Right renal cortex interstitium (tissue), 3 donors: ENCODE measurements at places on chromosomes 1 and 21.

GRCh38 chr1:190376044-190376443 is 101.6 kb downstream of the BRINP3 start:
- no peak for DNase-seq

DNA sequence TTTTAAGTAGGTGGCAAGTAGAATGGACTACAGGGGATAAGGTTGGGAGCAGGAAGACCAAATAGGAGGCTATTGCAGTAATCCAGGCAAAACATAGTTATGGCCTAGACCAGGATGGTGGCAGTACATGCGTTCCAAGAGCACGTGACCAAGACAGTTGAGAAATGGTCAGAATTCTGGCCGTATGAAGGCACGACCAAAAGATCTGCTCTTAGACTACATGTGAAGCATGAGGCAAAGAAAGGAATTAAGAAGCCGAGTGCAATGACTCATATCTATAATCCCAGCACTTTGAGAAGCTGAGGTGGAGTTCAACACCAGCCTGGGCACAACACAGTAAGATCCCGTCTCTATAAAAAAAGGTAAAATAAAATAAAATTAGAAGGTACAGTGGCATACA is 71.3 kb downstream of the LUZP1 start:
- no peak for DNase-seq

GRCh38 chr21:38243732-38244406 is 12.9 kb upstream of the KCNJ15 start:
- DNase-seq: no peak

DNA sequence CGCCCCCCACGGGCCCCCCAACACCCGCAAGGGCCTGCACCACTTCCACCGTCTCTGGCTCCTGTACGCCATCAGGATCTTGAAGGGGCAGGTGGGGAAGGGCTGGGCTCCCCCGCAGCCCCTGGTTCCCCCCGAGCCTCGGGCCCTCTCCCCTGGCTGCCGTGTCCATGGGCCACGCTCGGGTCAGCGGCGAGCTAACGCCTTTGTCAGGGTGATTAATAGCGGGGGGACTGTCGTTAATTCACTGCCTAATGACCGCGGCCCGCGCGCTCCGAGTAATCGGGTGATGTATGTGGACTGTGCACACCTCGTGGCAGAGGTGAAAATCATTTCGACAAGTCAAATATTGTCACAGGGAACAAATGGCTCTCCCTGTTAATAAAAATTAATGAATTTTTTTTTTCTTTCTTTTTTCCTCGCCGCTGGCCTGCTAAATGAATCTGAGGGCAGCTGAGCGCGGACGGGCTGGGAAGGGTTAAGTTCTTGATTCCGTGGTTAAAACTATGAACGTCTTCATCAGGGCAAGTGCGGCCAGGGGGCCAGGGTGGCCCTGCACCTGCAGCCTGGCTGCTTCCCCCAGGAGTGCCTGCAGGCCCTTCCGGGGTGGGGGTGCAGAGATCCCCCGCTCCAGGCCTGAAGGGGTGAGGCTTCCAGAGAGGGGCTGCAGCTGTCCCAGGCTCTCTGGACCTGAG is 100.8 kb downstream of the PRDM16 start:
- no peak for DNase-seq

DNA sequence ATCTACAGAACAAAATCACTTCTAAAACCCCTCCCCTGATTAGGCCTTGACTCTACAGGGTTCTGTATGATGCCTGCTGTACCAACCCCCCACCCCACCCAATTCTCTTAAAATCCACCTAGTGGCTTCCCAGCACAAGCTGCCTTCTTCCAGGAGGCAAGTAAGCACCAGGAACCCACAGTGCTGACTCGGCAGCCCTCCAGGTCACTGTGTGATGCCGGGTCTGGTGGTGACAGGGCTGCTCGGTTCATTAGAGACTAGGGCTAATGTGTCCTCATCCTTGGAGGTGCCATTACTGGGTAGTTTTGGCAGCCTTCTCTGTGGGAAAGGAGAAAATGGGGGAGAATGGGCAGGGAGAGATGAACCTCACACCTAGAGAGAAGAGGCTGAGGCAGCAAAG is 363.5 kb downstream of the PTPRU start:
- no peak for DNase-seq

DNA sequence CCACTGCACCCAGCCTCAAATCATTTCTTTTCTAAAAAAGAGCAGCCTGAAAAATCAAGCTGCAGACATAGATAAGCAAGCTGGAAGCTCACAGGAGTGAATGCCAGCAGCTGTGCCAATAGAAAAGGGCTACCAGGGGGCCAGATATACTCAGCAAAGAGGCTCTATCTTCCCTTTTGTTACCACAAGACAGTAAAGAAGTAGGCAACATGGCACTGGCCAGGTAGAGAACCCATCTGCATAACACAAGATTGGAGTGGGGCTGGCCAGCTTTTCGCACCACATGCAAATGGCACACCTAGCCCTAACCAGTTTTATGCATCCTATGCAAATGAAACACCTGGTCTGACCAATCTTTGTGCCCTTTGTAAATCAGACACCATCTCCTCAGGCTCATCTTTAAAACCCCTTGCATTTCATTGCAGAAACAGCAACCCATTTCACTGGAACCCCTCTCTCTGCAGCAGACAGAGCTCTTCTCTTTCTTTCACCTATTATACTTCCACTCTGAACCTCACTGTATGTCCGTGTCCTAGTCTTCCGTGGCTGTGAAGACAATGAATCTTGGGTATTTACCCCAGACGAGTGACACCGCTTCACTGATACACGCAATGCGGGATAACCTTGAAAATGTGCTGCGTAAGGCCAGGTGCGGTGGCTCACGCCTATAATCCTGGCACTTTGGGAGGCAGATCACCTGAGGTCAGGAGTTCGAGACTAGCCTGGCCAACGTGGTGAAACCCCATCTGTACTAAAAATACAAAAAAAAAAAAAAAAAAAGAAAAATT is 15.1 kb downstream of the CASP9 start:
- DNase-seq: no peak

GRCh38 chr1:110223581-110223980 is 13.5 kb downstream of the KCNC4 start:
- no peak for DNase-seq

DNA sequence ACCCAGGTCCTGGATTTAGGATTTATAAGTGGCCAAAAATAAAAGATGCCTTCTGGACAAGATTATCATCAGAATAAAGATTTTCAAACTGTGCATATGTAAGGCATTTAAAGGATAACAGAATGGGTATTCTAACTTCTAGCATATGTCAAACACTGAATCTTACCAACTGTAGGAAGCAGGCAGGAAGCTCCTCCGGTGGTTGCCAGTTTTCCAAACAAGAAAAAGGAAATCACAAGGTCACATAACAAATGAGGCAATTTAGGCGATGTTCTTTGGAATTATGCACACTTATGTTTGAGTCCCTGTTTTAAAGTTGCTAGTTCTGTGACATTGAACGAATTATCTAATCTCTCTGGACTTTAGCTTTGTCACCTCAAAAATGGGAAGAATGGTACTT is 48.9 kb downstream of the ATP6V1G3 start:
- DNase-seq: no peak

DNA sequence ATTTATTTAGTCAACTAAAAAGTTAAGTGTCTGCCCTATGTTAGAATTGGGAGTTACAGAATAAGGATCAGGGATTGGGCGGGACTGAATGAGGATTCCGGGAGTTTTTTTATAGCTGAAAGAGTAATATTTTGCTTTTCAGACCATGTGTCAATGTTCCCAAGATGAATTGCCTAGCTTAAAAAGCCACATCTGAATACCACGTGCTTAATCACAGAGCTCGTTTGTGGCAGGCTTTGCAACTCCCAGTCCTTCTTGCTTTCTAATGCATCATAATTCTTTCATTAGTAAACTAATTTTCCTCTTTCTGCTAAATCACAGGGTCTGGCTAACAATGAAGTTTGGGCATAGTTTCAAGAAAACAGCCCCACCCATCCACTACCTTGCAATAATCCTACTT is 4.2 kb upstream of the BCL10 start:
- no peak for DNase-seq

DNA sequence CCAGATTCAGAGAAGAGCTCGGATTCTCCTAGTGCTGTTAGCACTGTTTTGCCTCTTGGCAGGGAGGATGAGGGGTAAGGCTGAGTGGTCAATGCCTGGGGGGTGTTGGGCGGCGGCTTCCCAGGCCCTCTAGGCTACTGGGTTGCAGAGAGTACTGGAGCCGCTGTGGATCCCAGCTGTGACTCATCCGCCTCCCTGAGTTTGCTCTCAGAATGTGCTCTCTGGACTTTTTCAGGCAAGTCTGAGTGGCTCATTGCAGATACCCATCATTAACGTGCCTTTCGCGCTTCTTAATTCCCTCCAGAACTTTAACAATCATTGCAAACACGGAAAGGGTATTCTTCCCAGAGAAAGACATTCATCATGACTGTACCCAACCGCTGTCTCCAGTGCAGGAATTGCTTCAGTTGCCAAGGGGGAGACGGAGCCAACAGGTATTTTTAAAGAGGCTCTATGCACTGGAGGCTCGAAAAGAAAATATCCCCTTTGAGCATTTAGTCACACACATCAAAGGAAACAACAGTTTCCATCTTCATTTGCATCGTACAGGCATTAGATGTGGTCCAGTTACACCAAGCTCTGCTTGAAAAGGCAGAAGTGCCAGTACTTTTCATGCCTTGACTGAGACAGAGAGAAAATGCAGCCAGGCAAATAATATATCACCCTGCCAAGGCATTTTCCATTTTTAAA is 14.4 kb upstream of the CAMTA1 start:
- no peak for DNase-seq

GRCh38 chr1:63758791-63759190 is 15.0 kb upstream of the ROR1 start:
- no peak for DNase-seq

DNA sequence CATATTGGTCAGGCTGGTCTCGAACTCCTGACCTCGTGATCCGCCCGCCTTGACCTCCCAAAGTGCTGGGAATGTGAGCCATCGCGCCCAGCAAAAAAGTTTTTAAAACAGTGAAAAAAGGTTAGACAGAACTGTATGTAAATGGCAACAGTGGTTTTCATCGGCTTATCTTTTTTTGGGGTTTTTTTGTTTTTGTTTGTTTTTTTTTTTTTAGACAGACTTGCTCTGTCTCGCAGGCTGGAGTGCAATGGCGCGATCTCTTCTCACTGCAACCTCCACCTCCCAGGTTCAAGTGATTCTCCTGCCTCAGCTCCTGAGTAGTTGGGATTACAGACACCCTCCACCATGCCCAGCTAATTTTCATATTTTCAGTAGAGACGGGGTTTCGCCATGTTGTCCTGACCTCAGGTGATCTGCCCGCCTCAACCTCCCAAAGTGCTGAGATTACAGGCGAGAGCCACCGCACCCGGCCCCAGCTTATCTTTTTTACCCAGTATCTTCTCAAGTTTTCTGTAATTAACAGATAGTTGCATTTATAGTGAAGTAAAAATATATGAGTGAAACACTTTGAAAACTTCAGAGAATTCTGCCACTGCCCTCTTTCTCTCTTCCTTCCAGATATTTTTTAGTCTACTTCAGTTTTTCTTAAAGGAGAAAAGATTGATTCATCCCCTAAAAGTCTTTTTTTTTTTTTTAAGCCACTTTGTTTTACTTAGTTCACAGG is 13.1 kb downstream of the TIMM17A start:
- no peak for DNase-seq

DNA sequence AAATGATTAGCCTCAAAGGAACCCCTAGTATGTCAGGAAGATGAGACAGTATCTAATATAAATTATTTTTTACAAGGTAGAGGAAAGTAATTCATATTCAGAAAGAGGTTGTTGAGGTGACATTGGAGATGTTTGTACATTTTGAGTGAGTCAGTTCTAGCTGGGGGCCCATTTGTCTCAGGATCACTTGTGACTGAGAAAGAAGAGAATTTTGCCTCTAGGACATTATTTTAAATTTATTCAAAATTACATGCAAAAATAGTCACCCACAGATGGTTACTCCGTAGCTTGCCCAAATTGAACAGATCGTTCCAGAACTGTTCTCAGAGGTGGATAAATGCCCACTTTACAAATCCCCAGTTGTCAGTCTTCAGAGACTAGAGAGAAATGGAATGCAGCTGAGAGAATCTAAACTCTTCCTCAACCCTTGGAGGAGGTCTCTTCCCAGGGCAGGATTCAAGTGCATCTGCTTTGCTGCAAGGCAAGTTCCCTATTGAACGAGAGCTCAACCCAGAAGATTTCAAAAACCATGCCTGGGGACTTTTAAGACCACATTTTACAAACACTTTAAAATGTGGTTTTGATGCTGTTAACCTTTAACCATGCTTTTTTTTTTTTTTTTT is 987.8 kb upstream of the ADAMTS5 start:
- DNase-seq: no peak

DNA sequence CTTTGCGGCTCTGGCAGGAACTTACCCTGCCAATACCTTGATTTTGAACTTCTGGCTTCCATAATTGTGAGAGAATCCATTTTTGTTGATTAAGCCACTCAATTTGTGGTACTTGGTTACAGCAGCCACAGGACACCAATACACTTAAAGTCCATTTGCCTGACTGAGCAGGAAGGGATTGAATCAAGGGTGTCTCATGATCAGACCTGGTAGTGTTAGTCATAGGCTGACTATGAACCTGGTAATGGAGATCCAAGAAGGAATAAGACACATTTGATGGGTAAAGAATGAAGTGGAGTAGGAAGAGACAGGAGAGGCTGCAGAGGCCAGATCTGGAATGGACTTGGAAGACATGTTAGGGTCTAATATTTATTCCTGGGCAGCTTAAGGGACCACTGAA is 31.2 kb upstream of the MAP1LC3C start:
- no peak for DNase-seq

DNA sequence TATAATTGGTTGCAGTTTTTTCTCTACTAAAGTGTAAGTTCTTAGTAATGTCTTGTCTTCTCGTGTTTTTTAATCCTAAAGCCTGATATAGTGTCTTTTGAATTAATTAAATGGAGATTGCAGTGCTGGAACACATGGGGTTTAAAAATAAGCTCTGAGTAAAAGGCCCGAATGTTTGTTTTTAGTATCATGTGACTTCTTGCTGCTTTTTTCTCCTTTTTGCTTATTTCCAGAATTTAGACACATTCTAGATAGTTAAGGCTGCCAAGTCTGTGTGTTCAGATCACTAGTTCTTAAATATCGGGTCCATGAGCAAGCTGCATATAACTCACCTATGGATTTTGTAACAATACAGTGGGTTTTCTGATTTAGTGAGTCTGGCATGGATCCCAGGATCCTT is 27.5 kb downstream of the KCTD3 start:
- no peak for DNase-seq

- no peak for DNase-seq
Observed at GRCh38 chr1:214005708-214006107, 17.9 kb downstream of the PROX1 start.

GRCh38 chr1:33986390-33987095 is 122.7 kb downstream of the HMGB4 start:
- DNase-seq: no peak

- DNase-seq: no peak
Observed at GRCh38 chr1:225201447-225201846, 226.4 kb downstream of the LBR start.

GRCh38 chr1:169860750-169861149 is 32.9 kb downstream of the SCYL3 start:
- DNase-seq: no peak

DNA sequence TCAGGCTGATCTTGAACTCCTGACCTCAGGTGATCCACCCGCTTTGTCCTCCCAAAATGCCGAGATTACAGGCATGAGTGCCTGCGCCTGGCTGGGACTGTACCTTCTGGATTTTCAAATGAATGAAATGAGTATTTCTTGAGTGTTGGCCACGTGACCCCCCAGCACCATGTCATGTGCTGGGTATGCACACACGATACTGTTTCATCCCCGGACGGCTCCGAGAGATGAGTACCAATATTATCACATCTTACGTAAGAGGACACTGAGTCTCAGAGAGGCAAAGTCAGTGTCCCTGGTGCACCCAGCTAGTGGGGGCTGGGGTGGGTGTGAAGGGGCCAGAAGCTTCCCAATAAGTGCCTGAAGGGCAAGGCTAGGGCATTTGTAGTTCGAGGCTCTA is 780 bp upstream of the CROCC start:
- no peak for DNase-seq
